ENCODE measurements at places on chromosomes 16 and 17.

DNA sequence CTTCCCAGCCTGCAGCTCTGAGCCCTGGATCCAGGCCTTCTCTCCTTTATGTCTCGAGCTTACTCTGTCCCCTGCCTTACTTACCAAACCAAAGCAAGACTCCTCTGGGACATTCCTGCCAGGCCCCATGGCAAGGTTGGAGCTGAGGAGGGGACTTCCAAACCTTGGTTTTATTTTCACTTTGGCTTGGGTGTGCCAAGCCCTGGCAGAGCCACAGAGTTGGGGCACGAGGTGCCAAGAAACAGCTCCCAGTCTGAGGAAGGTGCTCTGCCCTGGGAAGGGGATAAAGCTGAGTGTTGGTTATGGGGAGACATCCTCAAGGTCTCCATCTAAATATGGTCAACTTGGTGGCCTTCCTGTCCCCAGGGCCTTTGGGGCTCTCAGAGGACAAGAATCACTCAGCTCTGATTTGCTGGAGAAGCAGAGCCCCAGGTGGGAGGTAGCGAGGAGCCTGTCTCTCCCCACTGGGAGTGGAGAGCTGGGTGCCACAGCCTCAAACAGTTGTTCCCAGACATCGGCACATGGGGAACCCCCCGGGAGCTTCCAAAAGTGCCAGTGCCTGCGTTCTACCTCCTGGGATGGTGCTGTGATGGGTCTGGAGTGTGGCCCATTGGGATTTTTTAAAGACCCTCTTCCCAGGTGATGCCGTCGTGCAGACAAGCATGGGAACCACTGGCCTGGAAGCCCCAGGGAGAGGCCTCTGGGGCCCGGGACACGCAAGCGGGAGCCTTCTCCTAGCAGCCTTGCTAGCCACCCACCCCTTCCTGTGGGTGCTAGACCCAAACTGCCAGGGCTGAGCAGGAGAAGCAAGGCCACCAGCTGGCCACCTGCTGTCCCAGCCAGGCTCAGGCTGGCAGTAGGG, 10.3 kb downstream of the NLRC5 start:
- DNase-seq, result peak; percentile 61

- no peak for DNase-seq
Measured at GRCh38 chr16:28061352-28062101, 2.0 kb downstream of the GSG1L start.

GRCh38 chr16:23520500-23520899, 10.2 kb upstream of the GGA2 start:
- no peak for DNase-seq

DNA sequence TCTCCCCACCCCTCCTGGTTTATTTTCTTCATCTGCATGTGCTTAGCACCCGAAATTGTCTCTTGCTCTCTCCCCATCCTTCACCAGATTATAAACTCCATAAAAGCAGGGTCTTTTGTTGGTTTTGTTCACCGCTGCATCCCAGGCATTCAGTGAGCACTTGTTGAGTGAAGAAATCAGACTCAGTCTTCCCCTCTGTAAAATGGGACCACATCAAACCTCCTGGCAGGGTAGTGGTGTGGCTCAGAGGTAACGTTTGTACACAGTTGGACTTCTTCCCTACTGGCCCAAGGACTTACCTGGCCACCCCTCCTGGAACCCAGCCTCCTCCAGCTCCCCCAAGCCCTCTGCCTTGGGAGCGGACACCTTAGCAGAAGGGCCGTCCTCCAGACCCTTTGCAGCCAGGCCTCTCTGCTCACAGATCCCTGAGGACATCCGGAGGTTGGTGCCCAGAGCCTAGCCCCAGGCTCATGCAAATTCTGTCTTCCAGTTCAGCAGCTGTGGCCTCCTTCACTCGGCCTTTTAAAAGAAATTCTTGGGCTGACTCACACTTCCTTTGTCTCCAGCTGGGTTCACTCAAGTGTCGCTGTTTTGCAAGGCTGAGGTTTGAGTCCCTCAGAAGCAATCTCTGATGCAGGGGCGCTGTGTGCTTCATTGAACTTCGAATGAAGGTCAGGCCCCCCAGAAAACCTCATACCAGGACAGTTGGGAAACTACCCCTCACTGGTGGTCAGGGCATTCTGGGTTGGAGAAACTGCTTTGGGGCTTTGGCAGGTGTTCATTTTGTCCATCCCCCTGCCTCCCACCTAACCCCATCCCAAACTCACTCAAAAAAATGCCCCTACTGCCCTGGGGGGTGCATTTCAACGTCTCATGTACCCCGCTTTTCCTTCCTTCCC, 16.8 kb upstream of the RMI2 start:
- peak; percentile 44 for DNase-seq

- no peak for DNase-seq
Measured at GRCh38 chr16:77299395-77299794, 100.2 kb downstream of the SYCE1L start.

GRCh38 chr17:34275881-34276280, 5.9 kb downstream of the CCL7 start:
- DNase-seq, result no peak

- no peak for DNase-seq
Measured at GRCh38 chr17:76892329-76892728, 24.1 kb downstream of the MGAT5B start.

DNA sequence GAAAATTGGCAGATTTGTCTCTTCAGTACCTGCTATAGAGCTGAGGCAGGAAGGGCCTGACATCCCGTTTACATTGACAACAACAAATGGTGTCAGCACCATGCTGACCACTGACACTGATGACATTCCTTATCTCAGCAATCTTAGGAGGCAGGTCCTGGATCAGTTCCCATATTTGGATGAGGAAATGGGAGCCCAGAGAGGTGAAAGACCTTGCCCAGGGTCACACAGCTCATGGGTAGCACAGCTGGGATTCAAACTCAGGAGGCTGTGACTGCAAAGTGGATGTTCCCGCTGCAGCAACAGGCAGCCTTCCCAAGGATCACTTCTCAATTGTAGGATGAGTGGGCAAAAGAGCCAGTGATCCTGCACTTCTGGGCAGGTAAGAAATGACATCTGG, 30.5 kb upstream of the CACNG4 start:
- DNase-seq, result no peak

GRCh38 chr16:85473909-85474620, 139.1 kb upstream of the GSE1 start:
- no peak for DNase-seq

DNA sequence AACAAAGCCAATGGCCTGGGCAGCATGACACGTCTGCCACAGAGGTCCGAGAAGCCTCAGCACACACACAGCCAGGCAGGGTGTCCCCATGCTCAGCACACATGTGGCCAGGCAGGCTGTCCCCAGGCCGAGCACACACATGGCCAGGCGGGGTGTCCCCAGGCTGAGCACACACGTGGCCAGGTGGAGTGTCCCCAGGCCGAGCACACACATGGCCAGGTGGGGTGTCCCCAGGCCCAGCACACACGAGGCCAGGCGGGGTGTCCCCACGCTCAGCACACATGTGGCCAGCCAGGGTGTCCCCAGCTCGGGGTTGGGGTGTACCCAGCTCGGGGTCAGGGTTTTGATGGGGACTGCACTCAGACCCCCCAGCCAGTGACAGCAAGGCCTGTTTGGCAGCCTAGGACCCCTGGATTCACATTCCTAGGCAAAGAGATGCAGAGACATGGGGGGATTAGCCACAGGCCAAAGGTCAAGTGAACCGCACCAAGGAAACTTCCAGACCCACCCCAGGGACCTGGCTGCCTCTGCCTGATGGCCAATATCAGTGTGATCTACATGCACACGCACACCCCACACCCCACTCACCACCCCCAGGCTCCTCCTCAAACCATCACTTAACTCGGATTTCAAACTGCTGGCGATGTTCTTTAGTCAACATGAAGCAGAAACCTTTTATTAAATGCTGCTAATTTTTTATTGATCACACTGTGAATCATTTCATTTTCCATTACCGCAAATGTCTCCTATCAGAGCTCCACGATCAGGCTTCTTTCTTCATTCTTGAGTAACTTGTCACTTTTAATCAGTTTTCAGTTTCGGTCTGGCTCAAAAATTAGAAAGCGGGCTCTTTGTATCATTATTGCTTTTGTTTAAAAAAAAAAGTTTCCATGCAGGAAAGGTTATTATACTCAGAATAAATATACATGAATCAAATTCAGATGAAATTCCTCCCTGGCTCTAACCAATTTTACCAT, 111.4 kb downstream of the ZNF423 start:
- DNase-seq, result no peak

- DNase-seq, result no peak
Measured at GRCh38 chr16:86735727-86736126, 157.4 kb downstream of the FOXL1 start.

GRCh38 chr17:9324864-9325263, 250.8 kb downstream of the STX8 start:
- DNase-seq, result no peak

- DNase-seq, result no peak
Measured at GRCh38 chr16:84247844-84248243, 8.0 kb upstream of the KCNG4 start.

GRCh38 chr17:66647391-66647983, 187.4 kb upstream of the CACNG5 start:
- DNase-seq, result no peak

GRCh38 chr16:51268237-51268636, 117.2 kb upstream of the SALL1 start:
- no peak for DNase-seq

GRCh38 chr17:2044263-2044894, 2.6 kb downstream of the OVCA2 start:
- no peak for DNase-seq

GRCh38 chr17:44708401-44709263, at the start of gene DBF4B:
TSS of gene DBF4B (plus strand) at chr17:44708665. CDS start at chr17:44708821, 156 bp downstream.
- DNase-seq, result peak; percentile 92

- no peak for DNase-seq
Measured at GRCh38 chr16:50628156-50628802, 52.8 kb downstream of the SNX20 start.

- no peak for DNase-seq
Measured at GRCh38 chr17:34291721-34292348, 6.3 kb downstream of the CCL11 start.

GRCh38 chr17:3879186-3879585, 13.7 kb downstream of the CAMKK1 start:
- no peak for DNase-seq
